ENCODE measurements at places on chromosomes 1 and 21. TPM values are rescaled to one million over a fixed set of nuclear protein-coding genes. Genes with fewer than 3 reads are reported as not detected.

DNA sequence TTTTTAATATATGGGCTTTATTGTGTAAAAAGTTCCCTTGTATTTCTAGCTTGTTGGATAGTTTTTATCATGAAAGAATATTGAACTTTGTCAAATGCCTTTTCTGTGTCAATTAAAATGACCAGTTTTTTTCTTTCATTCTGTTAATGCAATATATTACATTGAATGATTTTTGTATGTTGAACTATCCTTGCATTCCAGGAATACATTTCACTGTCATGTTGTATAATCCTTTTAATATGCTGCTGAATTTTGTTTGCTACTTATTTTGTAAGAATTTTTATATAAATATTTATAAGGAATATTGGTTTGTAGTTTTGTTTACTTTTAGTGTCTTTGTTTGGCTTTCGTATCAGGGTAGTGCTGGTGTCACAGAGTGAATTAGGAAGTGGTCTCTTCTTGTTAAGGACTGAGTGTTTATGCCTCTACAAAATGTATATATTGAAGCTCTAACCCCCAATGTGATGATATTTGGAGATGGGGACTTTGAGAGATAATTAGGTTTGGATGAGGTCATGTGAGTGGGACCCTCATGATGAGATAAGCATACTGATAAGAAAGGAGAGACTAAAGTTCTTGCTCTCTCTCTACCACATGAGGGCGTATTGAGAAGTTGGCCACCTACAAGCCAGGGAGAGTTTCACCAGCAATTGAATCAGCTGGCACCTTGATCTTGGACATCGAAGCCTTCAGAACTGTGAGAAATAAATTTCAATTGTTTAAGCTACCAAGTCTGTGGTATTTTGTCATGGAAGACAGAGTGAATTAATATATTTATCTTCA is 12.0 kb upstream of the SLAMF6 start:
- no peak for DNase-seq
- no peak overlapping the region for H3K4me3 ChIP-seq
- no peaks in the 10 kb centered on the region for H3K36me3 ChIP-seq
- no peaks in the 10 kb centered on the region for H3K4me1 ChIP-seq
- H3K27ac ChIP-seq: no peak overlapping the region
- no peaks in the 10 kb centered on the region for H3K27me3 ChIP-seq

- no peaks in the 10 kb centered on the region for H3K36me3 ChIP-seq
- no peaks in the 10 kb centered on the region for H3K27me3 ChIP-seq
- no peak overlapping the region for H3K27ac ChIP-seq
- no peak for DNase-seq
- H3K4me3 ChIP-seq: no peak overlapping the region
Observed at GRCh38 chr1:24351247-24351646, 32.1 kb downstream of the GRHL3 start.

DNA sequence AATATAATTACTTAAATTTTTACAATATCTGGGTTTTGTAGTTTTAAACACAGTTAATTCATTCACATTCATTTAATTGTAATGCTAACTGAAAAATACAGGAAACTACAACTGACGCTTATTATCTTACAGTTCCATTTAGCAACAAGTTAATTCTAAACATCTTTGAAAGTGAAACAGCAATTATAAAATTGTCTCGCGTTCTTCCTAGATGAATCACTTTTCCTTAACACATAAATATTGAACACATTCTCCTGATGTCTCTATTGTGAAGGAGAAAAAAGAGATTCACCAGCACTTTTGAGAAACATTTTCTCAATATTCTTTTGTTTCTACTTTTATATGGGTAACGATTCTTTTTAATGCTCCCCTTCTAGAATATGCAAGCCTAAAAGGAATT is 6.4 kb downstream of the PTGFR start:
- no peak overlapping the region for H3K27ac ChIP-seq
- no peaks in the 10 kb centered on the region for H3K27me3 ChIP-seq
- H3K4me3 ChIP-seq: peak overlapping the region; percentile 5
- DNase-seq: no peak
- H3K36me3 ChIP-seq: no peaks in the 10 kb centered on the region

Gene RGS5
- 22.3 TPM for total RNA-seq

- H3K27ac ChIP-seq: no peak overlapping the region
- no peaks in the 10 kb centered on the region for H3K27me3 ChIP-seq
- DNase-seq: no peak
- H3K36me3 ChIP-seq: no peaks in the 10 kb centered on the region
Observed at GRCh38 chr1:46370214-46370633, 23.9 kb upstream of the FAAH start.

DNA sequence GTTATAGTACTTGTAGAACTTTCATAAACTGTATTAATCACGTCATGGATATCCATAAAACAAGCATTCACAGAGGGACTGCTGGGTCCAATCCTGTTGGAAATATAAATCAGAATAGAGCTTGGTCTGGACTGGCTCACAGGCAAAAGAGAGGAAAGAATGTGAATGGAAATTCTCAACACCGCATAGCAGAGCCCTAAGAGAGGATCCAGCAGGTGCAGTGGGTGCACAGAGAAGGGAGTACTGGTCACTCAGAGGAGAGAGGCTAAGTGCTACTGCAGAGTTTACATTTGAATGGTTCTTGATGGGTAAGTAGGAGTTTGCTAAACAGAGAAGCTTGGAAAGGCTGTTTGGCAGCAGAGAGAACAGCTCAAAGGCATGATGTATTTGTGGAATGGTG is 231.7 kb downstream of the PAPPA2 start:
- no peak for DNase-seq
- no peaks in the 10 kb centered on the region for H3K36me3 ChIP-seq
- H3K4me3 ChIP-seq: no peak overlapping the region
- no peaks in the 10 kb centered on the region for H3K27me3 ChIP-seq
- H3K27ac ChIP-seq: no peak overlapping the region

- no peaks in the 10 kb centered on the region for H3K27me3 ChIP-seq
- DNase-seq: no peak
- H3K4me1 ChIP-seq: peaks cover 8% of the 10 kb centered on the region
- H3K27ac ChIP-seq: no peak overlapping the region
- H3K36me3 ChIP-seq: no peaks in the 10 kb centered on the region
Observed at GRCh38 chr21:33686386-33686785, 44.1 kb downstream of the ITSN1 start.

DNA sequence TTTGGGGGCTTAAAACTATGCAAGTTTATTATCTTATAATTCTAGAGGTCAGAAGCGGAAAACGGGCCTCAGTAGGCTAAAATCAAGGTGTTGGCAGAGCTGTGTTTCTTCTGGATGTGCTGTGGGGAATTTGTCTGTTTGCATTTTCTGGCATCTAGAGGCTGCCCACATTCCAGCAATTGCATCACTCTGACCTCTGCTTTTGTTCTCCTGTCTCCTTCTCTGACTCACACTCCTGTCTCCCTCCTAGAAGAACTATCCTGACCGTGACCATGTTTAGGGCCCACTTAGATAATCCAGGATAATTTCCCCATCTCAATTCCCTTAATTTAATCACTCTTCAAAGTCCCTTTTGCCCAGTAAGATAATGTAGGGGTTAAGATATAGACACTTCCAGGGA is 127.4 kb upstream of the DEPDC1 start:
- no peak for DNase-seq
- no peaks in the 10 kb centered on the region for H3K27me3 ChIP-seq
- H3K4me3 ChIP-seq: no peak overlapping the region
- H3K4me1 ChIP-seq: no peaks in the 10 kb centered on the region
- no peaks in the 10 kb centered on the region for H3K36me3 ChIP-seq
- H3K27ac ChIP-seq: no peak overlapping the region

Measured in ovary (tissue), 10 donors.